ENCODE measurements at places on chromosomes 5 and 9.
A peak's percentile ranks its signal among the peaks of the same experiment; 100 is the strongest.

DNA sequence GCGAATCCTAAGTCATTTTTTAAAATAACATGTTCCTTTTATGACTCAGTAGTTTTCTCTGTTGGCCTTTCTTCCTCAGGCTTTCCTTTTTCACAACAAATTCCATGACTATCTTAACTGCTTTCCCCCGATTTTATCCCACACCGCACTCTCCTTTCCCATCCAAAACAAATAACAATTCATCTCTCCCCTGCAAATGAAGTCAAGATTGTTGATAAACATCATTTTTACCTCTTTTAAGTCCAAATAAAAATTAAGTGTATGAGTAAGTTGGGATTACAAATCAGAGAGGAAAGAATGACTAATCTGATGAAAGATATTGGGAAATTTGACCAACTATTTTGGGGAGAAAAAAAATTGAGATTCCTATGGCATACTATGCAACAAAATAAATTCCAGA lies 47.3 kb downstream of the SEC61B start:
- no peak for DNase-seq

DNA sequence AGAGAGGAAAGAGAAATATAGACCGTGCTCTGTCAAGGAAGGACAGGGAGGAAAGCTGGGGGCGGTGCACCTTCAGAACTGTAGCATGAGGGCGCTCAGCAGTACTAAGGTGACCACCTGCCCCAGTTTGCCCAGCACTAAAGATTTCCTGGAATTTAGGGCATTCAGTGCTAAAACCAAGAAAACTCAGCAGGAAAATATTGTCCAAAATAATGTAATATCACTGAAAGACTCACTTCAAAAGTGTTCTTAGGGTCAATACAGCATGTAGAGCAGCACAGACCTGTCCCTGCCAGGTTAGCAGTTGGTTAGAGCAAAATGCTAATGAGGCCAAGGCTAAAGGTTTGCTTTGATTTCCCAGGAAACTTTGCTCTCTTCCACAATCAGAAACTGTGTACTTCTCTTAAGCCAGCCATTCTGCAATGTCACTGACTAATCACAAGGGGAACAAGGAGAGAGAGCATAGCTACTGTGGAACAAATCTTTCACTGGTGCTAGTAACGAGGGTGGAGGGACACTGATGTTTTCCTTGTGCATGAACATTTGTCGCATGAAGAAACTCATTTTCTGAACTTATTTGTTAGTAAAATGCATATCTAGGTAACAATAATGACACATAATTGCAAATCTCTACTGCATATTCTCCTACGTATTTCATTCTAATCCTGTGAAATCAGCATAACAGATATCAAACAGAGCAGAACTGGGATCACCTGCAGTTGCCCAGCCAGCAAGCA lies 53.0 kb upstream of the GRAMD2B start:
- no peak for DNase-seq

DNA sequence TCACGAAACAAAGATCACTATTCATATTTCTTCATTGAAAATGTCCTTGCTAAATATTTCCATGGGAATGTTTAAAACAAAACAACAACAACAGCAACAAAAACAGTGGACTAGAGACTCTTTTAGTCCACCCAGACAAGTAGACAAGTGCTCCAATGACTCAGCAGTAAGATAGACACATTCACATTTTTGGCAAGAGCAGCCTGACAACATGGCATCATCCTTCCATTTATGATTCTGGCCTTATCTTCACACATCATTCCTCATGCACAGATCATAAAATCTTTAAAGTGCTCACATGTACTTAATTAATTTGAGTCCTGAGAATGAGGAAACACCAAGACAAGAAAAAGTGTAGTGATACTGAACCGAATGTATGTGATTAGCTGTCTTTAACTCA lies 132.6 kb upstream of the PDE4D start:
- DNase-seq, result no peak

- no peak for DNase-seq
Measured at GRCh38 chr5:60640901-60641300, 59.1 kb downstream of the DEPDC1B start.

- DNase-seq, result peak; percentile 54
Measured at GRCh38 chr5:145633474-145633873, 201.7 kb downstream of the PRELID2 start.

- no peak for DNase-seq
Measured at GRCh38 chr9:135211524-135211890, 124.0 kb downstream of the OLFM1 start.

DNA sequence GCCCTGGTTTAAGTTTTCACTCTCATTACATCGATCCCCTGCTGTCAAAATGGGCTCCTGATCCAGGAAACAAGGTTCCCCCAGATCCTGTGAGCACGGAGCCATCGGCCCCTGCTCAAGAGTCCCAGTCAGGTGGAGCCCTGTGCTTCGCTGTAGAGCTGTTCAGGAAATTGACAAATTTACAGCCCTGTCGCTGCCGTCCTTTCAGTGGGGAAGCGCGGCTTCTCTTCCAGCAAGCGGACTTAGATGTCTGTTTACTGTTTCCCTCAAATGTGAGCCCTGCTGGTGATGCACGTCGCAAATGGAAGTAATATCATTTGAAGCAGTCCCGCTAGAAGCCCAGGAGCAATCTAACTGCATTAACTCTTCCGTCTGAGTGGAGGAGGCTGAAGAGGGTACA lies 760.9 kb upstream of the WWC1 start:
- DNase-seq, result peak; percentile 35

DNA sequence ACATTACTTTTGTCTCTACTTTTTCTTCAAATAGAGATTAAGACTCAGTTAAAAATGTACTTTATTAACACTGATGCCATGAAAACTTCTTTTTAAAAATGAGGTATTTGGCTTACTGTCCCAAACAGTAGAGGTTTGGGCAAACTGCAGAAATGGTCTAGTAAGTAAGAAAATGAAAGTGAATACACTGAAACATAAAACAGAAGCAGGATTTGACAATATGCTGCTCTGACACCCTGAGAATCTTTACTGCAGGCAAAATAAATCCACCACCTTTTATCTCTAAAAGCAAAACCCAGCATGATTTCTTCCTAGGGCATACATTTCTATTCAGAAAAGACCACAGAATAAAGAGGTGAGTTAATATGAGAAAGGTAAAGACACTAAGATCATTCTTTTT lies 86.2 kb downstream of the SLC38A9 start:
- no peak for DNase-seq

GRCh38 chr9:127860779-127861178 lies 6.3 kb upstream of the ENG start:
- no peak for DNase-seq

GRCh38 chr5:177442066-177442826 lies 4.4 kb upstream of the PRR7 start:
- no peak for DNase-seq

DNA sequence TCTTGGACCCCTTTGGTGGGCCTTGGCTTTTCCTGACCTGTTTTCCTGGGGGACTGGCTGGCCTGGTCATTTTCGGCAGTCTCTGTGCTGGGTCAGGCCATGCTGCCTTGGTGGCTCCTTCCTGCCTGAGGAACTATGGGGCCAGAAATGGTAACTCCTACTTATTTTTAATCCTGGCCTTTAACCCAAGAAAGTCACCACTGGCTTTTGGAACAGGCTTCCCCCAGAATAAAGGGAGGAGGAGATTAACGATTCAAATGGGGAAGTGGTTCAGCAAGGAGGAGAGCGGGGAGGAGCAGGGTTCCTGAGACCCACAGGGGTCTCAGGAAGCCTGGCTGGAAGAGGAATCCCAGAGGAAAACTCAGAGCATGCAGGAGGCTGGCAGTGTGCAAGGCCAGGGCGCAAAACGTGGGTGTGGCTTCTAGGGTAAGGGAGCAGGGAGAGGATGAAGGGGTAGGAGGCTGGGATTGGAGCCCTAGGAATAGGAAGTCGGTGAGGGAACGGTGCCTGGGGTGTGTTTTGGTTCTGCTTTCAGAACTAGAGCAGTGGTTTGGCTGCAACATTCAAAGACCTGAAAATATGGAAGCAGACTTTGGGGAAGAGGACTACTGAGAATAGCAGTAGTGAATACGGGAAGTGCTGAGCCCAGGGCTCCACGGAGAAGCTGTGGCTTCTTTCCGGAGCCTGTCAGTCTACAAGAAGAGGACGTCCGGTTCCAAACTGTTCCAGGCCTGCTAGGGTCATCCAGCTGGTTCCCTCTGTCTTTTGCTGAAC lies 271.1 kb upstream of the KLF4 start:
- no peak for DNase-seq

DNA sequence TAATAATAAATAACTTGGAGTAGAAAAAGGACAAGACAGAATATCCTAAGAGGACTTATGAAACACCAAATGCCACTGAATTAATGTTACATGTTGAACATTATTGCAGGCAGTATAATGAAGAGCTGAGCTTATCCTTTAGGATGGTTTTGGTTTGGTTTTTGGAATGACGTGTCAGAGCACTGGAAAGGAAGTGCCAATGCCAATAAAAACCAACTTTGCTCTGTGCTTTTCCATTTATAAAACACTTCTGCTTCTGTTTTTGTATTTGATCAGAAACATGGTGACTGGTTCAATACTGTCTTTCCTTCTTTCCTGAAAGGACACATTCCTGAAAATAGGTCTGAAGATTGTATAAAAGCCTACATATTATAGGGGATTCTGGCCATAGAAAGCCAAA lies 4.2 kb downstream of the MEGF10 start:
- no peak for DNase-seq

DNA sequence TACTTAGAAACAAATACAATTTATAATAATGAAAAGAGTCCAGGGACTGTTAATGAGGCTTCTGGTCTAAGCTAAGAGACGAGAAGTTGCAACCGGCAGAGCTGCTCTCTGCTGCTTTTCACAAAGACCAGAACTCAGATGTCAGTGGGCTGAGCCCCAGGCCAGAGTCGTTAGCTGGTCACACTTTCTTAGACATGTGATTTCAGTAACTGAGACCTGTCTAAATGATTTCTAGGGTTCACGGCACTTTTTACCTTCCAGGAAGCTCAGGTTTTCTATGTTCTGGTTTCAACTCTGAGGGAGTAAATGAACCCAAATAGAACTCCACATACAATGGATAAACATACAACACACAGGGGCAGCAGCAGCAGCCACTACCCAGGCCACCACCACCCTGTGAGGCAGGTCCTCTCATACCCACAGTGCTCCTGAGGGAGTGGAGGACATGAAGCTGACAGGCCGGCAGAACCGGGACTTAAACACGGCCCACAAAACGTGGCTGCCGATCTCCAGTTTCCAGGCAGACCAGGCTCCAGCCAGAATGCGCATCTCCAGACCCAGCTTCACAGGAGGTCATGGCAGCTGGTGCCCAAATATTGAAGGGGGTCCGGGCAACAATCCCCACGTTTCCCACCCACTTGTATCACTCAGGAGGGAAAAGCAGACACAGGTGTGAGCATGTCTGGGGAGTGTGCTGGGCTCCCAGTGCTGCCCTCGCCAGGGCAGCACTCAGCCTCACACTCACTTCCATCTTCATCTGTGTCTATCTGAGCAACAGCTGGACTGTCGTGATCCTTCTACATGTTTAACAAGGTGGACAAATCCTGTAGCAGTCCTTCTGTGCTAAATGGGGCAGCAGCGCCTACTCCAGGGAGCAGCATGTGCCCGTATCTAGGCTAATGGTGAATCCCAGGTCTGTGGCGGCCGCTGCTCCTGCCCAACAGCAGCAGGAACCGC lies 38.8 kb downstream of the IARS1 start:
- DNase-seq, result no peak

DNA sequence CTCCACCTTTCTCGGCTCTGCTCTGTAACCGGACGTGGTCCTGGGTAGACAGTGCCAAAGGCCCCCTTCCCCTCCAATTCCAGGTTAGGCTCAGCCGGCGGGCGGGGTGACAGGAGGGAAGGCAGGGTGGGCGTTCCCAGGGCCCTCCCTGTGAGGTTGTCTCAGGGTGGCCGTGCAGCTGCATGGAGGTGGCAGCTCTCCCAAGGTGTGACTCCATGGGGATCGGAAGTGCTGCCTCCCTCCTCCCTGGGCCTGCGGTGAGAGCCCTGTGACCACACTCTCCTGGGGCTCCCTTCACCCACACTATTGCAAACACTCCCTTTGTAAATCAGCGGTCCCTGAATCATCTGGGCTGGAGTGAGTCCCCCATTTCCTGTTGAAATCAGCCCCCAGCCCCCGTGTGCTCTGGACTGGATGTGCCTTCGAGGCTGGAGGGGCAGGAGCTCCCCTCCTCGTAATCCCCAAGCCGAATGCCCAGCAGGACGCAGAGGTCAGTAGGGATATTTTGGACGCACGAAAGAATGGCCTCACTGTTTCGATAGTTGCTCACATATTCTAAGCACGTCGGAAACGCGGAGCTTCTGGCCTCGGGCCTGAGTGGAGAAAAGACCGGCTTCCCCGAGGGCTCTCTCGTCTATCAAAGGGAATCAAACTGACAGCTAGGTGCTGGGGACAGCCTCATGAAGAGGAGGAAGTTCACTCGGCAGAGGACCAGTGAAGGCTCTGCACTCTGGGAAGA lies 107.6 kb upstream of the COL5A1 start:
- no peak for DNase-seq

All from retina (tissue), 1 donor.